ENCODE measurements at places on chromosomes 13 and 19.

GRCh38 chr19:48650974-48651682 lies 5.1 kb upstream of the CA11 start:
- DNase-seq: no peak

DNA sequence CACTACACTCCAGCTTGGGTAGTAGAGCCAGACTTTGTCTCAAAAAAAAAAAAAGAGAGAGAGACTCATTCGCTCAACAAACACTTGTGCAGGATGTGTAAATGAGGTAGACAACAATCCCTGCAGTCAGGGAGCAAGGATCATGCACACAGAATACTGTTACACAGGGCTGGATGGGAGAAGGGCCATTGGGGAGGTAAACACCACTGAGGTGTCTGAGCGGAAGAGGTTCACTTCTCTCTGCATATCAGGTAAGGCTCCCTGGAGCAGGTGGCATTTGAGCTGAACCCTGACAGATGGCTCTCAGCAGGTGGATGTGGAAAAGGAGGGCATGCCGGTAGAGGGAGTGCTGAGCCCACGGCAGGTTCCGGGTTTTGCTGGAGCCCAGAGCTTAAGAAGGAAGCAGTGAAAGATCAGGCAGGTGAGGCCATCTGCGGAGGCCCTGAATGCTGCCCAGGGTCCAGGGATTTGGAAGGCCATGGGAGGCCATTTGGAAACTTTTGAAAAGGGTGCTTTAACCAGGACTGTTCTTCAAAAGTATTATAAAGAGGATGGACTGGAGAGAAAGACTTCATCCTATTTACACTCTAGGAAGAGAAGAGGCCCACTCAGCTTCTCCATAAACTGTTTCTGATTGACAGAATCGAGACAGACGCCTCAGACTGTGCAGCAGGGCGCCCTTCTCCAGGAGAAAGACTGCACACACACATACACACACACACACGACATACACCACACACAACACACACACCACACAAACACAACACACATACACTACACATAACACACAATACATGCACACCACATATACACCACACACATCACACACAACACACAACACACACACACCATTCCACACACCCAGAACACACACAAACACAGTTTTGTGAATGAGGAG lies 199.4 kb downstream of the USP12 start:
- no peak for DNase-seq

DNA sequence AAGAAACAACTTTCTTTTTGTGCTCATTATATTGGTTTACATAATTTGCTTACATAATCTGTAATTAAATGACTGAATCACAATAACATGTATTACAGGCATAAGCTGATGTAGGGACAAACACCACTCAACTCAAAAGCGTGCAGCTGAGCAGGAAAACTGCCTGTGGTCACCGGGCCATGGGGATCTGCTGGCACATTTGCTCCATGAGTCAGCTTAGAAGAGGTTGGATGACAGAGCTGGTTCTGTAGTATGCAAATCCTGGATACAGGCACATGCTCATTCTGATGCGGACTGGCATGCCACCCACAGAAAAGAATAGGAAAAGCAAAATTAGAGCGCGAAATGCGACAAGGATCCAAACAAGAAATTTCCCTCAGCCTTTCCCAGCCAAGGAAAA lies 128.6 kb downstream of the USP12 start:
- DNase-seq: no peak

DNA sequence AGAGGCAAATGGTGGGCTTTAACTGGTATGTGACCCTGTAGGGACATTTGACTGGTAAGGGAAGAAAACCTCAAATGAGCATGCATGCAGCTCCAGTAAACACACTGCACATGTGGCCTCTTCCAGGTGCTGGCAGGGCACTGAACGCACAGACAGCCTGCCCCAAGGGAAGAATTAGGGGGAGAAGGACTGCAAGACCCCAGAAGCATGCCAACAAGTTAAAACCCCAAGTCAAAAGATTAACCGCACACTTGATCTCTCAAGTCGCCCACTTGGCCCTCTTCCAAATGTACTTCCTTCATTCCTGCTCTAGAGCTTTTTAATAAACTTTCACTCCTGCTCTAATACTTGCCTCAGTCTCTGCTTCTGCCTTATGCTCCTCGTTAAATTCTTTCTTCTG lies 46.9 kb upstream of the SLITRK1 start:
- no peak for DNase-seq

DNA sequence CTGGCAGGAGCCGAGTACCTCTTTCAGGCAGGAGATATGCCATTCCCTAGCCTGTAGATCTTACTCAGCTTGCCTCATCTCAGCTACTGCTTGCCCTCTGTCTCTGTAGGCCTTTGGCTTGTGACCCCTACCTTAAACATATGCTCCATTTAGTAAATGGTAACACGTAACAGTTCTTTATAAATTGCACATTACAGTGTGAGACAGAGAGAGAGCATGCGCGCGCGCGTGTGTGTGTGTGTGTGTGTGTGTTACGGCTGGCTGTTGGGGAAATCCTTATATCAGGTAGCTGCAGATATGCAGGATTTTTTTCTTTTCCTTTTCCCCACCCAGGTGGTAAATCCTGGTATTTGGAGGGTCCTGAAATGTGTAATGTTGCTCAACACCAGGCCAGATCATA lies 4.2 kb downstream of the SPINT2 start:
- DNase-seq: no peak

GRCh38 chr19:37719111-37719926 lies at the start of gene ZNF607:
ZNF607 (minus strand) TSS chr19:37719761; CDS start chr19:37711618, 8,143 bp downstream.
- DNase-seq: peak; percentile 93

GRCh38 chr19:46634656-46635218 lies 1.3 kb downstream of the GNG8 start:
- no peak for DNase-seq

DNA sequence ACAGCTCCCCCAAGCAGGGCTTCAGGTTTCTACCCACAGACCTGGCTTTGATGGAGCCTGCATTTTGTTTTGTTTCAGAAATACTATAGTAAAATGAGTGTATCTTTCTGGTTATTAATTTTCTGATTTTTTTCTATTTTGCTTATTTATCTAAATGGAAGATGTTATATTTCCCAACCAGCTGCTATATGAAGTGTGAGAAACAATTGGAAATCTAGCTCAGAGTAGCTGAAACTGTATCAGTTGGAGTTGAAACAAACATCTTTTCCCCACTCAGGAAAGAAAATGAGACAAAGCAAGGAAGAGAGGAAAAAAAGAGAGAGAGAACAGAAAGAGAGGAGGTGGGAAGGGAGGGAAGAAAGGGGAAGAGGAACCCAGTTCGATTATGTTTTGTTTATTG lies 358.5 kb upstream of the ZNF507 start:
- DNase-seq: no peak

DNA sequence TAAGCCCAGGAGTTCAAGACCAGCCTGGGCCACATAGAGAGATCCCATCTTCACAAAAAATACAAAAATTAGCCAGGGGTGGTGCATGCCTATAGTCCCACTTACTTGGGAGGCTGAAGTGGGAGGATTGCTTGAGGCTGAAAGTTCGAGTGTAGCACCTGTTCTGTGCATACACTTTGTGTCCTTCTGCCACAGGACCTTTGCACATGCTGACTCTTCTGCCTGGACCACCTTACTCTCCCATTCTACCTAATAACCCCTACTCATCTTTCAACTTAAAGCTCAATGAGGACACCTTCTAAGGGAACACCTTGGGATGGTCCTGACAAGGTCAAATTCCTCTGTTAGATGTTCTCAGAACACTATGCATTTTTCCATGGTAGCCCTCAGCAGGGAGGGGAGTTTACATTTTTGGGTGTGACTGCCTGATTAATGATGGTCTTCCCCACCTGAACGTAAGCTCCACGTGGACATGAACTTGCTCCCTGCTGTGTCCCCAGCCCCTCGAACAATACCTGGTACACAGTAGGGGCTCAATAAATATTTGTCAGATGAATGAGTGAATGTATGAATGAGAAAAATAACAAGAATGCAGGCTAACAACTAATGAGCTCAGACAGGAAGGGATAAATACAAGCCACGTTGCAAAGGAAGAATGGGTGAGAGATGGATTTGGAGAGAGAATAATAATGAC lies 11.2 kb upstream of the IZUMO2 start:
- DNase-seq: no peak

DNA sequence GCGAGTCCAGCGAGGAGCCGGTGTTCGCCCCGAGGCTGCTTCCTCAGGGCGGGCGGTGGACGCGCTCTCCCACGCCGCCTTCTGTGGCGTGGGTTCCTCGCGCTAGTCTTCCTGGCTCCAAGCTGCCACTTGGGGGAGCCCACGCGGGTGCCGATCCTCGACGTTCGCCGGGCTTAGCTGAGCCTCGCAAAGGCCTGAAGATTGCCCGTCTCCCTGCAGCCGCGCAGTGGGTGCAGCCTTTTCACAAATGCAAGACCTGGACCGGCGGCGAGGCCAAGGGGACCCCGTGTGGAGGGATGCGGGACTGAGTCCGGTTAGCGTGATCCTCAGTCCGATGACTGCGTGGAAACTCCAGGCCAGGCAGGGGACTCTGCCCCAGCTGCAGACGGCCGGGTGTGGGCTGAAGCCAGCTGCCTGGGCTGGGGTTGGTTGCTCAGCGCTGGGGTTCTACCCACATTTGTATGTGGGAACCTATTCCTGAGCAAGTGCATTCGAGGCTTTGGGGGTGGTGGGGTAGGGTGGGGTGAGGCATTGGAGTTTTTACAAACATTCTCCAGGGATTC lies 16.6 kb upstream of the LRP3 start:
- DNase-seq: no peak
